PC-3 (cell line): ENCODE measurements at places on chromosomes 5 and 9. TPM values are rescaled to one million over a fixed set of nuclear protein-coding genes. Genes with fewer than 3 reads are reported as not detected.

- no peak for DNase-seq
Measured at GRCh38 chr5:67925511-67925910, 290.0 kb upstream of the PIK3R1 start.

DNA sequence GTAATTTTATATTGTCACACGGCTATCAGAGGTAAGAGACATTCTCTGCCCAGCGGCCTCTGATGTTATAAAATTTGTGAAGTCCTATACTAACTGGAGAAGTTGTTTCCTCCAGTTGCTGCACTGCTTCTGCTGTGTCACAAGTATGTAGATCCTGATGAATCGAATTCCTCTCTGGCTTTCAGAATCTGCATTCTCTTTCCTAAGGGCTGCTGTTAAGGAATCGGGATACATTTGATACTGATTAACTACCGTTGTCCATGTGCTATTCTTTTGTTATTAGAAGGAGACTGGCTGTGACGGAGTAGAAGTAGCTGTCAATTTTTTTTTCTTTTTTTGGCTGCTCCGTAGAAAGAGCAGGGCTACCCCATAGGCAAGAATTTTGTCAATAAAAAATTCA lies 81.7 kb upstream of the LRRC70 start:
- no peak for DNase-seq

The DENND1A gene
- 18.6 and 29.7 TPM in 2 replicates for total RNA-seq

DNA sequence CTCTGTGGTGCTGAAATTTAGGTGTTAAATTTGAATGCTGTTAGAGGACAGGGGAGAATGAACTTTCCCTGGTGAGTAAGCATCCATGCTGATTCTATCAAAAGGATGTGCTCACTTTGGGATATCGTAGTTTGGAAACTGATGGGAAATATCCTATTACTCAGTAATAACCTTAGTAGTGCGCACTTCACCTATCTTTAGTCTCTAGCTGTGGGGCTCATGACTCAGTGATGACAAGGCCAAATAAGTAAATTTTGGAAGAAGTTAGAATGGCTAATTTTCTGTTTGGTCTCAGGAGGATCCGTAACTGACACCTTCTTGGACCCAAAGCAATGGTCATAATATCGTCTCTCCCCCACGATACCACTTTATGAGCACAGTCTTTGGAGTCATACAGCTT lies 448.4 kb downstream of the PSAT1 start:
- DNase-seq: peak; percentile 73

DNA sequence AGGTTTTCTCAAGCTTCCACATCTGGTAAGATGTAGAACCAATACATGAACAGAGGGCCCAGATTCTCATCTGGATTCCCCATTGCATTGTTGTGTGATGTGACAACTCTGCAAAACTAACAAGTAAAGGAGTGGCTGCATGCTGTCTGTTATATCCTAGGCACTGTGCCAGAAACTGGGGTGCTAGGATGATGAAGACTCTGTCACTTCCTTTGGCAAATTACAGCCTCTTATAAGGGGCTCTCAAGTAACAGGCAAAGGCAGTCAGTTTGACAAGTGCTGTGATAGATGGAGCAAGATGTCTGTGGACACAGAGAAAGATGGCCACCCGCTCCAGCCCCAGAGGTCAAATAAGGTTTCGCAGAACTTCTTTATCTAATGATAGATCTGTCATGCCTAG lies 115.7 kb downstream of the PAPPA start:
- peak; percentile 18 for DNase-seq

GRCh38 chr9:83972286-83972685 lies 7.7 kb downstream of the HNRNPK start:
- no peak for DNase-seq

The POU5F2 gene
- 0.46 and 0.66 TPM in 2 replicates for total RNA-seq

The CPEB4 gene
- 26.2 and 37.0 TPM in 2 replicates for total RNA-seq

The PTPN3 gene
- total RNA-seq: 8.4 and 8.7 TPM in 2 replicates

The SPRY4 gene
- total RNA-seq: 32.1 and 38.4 TPM in 2 replicates

The FRMD3 gene
- 3.9 and 6.0 TPM in 2 replicates for total RNA-seq
